ENCODE measurements at places on chromosomes 7 and 10. TPM values are rescaled to one million over a fixed set of nuclear protein-coding genes. Genes with fewer than 3 reads are reported as not detected.

GRCh38 chr7:5824297-5824610 is 42.8 kb upstream of the RNF216 start:
- no peak overlapping the region for H3K27ac ChIP-seq
- H3K4me3 ChIP-seq = no peak overlapping the region
- DNase-seq = no peak
- H3K27me3 ChIP-seq = no peaks in the 10 kb centered on the region
- H3K36me3 ChIP-seq = no peaks in the 10 kb centered on the region
- peaks cover 5% of the 10 kb centered on the region for H3K4me1 ChIP-seq

GRCh38 chr7:7214398-7215347 is 32.3 kb downstream of the C1GALT1 start:
- no peak overlapping the region for H3K4me3 ChIP-seq
- no peak for DNase-seq
- no peaks in the 10 kb centered on the region for H3K36me3 ChIP-seq
- H3K27me3 ChIP-seq = no peaks in the 10 kb centered on the region

DNA sequence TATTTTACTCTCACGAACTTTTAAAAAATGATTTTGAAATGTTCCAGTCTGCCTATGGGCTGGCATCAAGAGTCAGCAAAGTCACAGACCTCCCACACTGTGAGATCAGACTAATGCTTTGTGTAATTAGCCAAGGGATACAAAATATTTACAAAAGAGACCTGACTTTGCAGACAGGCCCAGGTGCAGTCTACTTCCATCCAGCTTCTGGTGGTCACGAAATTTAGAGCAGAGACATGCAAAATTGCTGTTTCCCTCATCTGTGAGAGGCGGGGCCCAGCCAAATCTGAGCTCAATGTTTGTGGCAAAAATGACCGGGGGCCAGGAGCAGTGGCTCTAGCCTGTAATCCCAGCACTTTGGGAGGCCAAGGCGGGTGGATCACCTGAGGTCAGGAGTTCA is 82.5 kb upstream of the PITRM1 start:
- H3K36me3 ChIP-seq = no peaks in the 10 kb centered on the region
- H3K27ac ChIP-seq = no peak overlapping the region
- no peak for DNase-seq
- no peaks in the 10 kb centered on the region for H3K4me1 ChIP-seq
- H3K4me3 ChIP-seq = no peak overlapping the region

The CLCN1 gene
- not detected for total RNA-seq

GRCh38 chr7:134991469-134992339 is 5.4 kb downstream of the AGBL3 start:
- no peak for DNase-seq
- no peaks in the 10 kb centered on the region for H3K4me1 ChIP-seq
- H3K4me3 ChIP-seq = no peak overlapping the region
- no peaks in the 10 kb centered on the region for H3K27me3 ChIP-seq

DNA sequence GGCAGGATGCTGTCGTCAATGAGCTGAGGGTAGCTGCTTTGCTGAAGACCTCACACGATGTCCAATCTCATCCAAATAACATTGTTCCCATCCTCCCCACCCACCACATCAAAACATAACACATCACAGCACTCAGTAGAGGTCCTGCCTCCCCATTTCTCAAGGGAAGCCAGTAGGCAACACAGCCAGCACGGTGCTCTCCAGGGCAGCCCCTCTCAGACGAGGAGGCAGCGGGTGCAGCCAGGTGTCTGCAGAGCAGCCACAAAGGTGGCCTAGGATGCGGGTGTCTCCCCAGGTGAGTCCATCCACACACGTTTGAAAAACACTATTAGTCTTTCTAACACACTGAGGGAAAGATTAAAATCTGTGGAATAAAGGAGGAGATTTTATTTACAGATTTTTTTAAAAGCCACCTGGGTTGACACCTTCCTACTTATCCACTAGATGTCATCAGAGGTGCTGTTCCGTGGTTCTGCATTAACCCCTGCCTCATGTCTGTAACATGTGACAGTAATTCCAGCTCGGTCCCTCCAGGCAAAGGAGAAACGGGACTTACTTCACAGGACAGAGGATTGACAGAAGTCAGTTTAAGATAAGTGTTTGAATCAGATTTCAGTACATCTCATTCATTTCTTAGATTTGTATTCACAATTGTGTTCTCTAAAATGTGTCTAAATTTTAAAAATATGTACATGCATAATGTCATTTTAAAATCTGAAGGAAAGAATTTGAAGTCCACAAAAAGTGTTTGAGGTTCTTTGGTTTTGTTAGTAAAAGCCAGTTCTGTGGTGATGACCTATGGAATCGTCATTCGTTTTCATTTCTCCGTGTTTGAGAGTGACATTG is 68.0 kb downstream of the LANCL2 start:
- no peak overlapping the region for H3K4me3 ChIP-seq
- H3K4me1 ChIP-seq = no peaks in the 10 kb centered on the region
- H3K27me3 ChIP-seq = no peaks in the 10 kb centered on the region
- no peaks in the 10 kb centered on the region for H3K36me3 ChIP-seq
- H3K27ac ChIP-seq = no peak overlapping the region

The UBTD1 gene
- 17.8 TPM for total RNA-seq

DNA sequence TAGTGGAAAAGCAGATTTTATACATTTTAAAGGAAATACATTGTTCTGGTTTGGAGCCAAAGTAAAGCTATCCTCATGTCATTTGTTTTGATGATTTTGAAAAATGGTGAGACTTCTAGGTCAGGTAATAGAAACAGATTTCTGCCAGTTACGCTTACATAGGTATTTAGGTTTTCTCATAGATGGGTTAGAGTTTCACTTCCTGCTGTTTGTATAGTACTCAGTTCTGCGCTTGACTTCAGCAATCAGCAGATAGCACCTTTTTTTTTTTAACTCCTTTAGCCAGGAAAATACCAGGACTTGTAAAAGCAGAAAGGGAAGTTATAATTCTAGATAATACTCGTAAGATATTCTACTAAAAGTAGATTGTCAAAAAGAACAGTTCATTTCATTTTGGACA is 209.8 kb upstream of the POM121L12 start:
- no peaks in the 10 kb centered on the region for H3K27me3 ChIP-seq
- H3K4me1 ChIP-seq = no peaks in the 10 kb centered on the region
- no peak overlapping the region for H3K4me3 ChIP-seq

- DNase-seq = no peak
- H3K27me3 ChIP-seq = no peaks in the 10 kb centered on the region
- H3K36me3 ChIP-seq = no peaks in the 10 kb centered on the region
- H3K4me3 ChIP-seq = no peak overlapping the region
- no peak overlapping the region for H3K27ac ChIP-seq
Measured at GRCh38 chr10:37703114-37703513, 154.3 kb downstream of the ZNF248 start.

- no peak overlapping the region for H3K27ac ChIP-seq
- no peaks in the 10 kb centered on the region for H3K27me3 ChIP-seq
- no peak overlapping the region for H3K4me3 ChIP-seq
Measured at GRCh38 chr7:97982647-97983046, 7.3 kb downstream of the OCM2 start.

The SPDYE16 gene
- total RNA-seq = not detected

GRCh38 chr10:111986079-111986478 is 197.5 kb downstream of the GPAM start:
- no peak overlapping the region for H3K27ac ChIP-seq
- no peak overlapping the region for H3K4me3 ChIP-seq
- DNase-seq = no peak
- H3K27me3 ChIP-seq = peaks cover 5% of the 10 kb centered on the region
- no peaks in the 10 kb centered on the region for H3K4me1 ChIP-seq
- H3K36me3 ChIP-seq = no peaks in the 10 kb centered on the region

GRCh38 chr7:101494602-101495329 is 132.1 kb downstream of the COL26A1 start:
- no peaks in the 10 kb centered on the region for H3K27me3 ChIP-seq
- H3K36me3 ChIP-seq = no peaks in the 10 kb centered on the region

GRCh38 chr10:86451604-86451960 is 70.0 kb downstream of the WAPL start:
- DNase-seq = no peak
- H3K36me3 ChIP-seq = peaks cover 3% of the 10 kb centered on the region

DNA sequence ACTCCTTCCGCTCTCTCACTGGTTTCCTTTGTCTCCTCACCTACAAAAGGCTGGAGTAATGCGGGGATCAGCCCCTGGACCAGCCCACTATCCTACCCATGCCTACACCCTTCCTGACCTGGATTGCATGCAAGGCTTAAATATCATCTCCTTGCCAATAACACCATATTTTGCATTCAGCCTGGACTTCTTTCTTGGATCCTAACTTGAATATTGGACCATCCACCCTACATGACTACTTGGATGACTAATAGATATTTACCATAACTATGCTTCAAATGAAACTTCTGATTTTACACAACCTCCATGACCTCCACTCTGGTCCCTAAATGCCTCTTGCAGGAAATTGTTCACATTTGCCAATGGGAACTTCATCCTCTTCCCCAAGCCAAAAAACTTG is 188.3 kb upstream of the AKR1E2 start:
- H3K27ac ChIP-seq = no peak overlapping the region
- peaks cover 14% of the 10 kb centered on the region for H3K4me1 ChIP-seq
- no peak overlapping the region for H3K4me3 ChIP-seq
- no peak for DNase-seq
- H3K36me3 ChIP-seq = no peaks in the 10 kb centered on the region

- H3K27ac ChIP-seq = no peak overlapping the region
- peaks cover 85% of the 10 kb centered on the region for H3K27me3 ChIP-seq
- DNase-seq = no peak
- no peaks in the 10 kb centered on the region for H3K36me3 ChIP-seq
- no peaks in the 10 kb centered on the region for H3K4me1 ChIP-seq
Measured at GRCh38 chr7:128174386-128174785, 66.7 kb upstream of the LEP start.

DNA sequence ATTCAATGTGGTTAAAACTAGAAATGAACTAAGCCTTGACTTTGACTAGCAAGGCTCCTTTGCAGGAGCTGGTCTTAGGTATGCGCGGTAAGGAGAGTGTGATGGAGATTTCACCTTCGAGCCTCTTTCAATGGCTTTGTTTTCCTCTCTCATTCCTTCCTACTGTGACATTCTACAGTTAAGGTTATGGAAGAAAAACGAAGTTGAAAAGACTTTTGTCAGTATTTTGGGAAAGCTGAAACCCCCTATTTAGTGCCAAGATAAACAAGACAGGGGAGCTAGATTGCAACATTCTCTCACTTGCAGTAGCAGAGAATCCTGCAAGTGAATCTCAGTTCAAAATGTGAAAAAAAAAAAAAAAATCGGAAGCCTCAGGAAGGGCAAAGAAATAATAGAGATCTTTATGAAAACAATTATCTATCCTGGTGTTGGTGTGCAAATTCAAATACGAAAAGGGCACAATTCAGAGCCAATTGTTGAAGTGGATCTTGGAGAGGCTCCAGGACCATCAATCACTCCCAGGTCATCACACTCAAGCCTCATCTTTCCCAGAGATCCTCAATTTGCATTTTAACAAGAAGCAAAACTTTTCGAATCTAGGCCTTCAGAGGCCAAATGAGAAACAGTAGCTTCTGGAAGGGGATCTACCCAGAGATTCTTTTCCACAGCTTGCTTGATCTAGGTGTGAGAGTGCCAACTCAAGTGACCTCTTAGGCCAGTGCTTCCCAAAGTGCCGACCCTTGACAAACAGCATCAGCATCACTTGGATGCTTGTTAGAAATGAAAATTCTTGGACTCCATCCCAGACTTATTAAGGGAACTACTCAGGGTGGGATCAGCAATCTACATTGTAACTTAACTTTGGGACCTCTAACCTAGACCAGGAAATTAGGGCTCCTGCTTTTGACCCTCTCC is 163.8 kb downstream of the INHBA start:
- no peaks in the 10 kb centered on the region for H3K27me3 ChIP-seq
- DNase-seq = no peak

DNA sequence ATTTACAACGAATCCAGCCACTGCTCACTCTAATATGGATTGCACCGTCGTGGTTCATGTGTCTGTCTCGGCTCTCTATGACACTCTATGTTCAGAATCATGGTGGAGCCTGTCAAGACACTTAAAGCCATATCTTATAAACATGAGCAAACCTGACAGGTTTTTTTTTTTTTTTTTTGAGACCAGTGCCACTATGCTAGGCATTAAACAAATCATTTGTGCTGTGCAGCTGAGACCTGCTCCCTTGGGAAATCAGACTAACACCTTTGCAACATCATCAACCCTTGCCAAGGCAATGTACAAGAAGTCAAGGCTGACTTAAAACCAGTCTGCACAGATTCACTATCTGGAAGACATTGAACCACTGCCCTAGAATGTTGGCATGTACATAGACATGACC is 181.2 kb upstream of the ANK3 start:
- no peak for DNase-seq
- H3K4me3 ChIP-seq = no peak overlapping the region
- peaks cover 11% of the 10 kb centered on the region for H3K4me1 ChIP-seq
- H3K27ac ChIP-seq = no peak overlapping the region
- H3K27me3 ChIP-seq = no peaks in the 10 kb centered on the region

GRCh38 chr10:23106331-23107072 is 11.1 kb downstream of the MSRB2 start:
- H3K36me3 ChIP-seq = no peaks in the 10 kb centered on the region
- H3K4me3 ChIP-seq = no peak overlapping the region
- no peaks in the 10 kb centered on the region for H3K4me1 ChIP-seq
- no peak for DNase-seq

DNA sequence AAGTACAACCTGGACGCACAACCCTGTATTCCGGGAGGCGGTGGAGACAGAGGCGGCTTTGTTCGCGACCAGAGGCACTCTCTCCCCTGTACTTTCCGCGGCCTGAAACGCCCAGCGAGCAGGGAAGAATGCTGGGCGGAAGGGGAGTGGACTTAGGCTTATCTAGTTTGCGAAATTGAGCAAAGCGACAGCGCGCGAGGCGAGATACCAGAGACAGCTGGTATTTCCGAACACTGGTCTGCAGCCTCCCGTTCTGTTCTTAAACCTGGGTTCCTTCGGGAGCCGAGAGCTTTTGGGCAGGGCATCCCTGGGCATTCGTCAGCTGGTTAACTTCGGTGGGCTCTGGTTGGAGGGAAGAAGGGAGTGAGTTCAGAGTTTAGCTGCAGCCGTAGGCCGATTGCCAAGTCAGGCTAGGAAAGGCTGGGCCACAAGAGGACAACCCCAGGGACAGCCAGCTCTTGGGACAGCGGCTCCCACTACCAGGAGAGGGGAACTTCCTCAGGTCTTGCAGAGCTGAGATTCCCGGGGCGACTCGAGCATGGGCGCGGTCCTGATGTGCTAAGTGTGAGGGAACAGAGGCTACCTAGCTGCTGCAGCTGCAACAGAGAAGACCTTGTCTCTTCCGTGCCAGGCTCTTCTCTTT is 3.9 kb downstream of the HMX3 start:
- peaks cover 20% of the 10 kb centered on the region for H3K4me1 ChIP-seq
- peaks cover 100% of the 10 kb centered on the region for H3K27me3 ChIP-seq
- no peak overlapping the region for H3K27ac ChIP-seq
- no peaks in the 10 kb centered on the region for H3K36me3 ChIP-seq

- no peak overlapping the region for H3K4me3 ChIP-seq
- no peak overlapping the region for H3K27ac ChIP-seq
- no peaks in the 10 kb centered on the region for H3K36me3 ChIP-seq
- no peaks in the 10 kb centered on the region for H3K4me1 ChIP-seq
- H3K27me3 ChIP-seq = no peaks in the 10 kb centered on the region
Measured at GRCh38 chr7:137449016-137449415, 105.5 kb upstream of the PTN start.

The TMEM273 gene
- 16.7 TPM for total RNA-seq

The TSPAN12 gene
- total RNA-seq = 74.7 TPM

The DNAH11 gene
- total RNA-seq = 0.20 TPM

The C10orf143 gene
- total RNA-seq = 2.1 TPM

The SEMA3D gene
- total RNA-seq = 0.44 TPM

All from heart right ventricle (tissue), 16 donors.